ENCODE measurements at places on chromosomes 16 and 17.
A peak's percentile ranks its signal among the peaks of the same experiment; 100 is the strongest.

DNA sequence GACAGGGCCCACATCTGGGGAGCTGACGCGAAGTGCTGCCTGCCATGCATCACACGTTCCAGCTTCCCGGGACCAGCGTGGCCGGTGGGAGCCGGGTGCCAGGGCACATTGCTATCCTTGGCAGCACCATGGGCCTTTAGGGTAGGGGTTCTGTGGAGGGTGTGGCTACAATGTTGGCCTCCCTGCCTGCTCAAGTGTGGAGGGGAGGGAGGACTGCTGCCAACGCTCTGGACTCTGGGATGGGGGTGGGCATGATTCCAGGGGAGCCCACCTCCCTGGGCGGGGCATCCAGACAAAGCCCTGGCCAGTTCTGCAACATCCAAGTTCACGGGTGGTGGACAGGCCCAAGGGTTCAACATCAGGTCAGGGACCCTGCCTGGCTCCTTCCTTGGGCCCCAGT is 13.9 kb downstream of the GRB7 start:
- no peak for DNase-seq

DNA sequence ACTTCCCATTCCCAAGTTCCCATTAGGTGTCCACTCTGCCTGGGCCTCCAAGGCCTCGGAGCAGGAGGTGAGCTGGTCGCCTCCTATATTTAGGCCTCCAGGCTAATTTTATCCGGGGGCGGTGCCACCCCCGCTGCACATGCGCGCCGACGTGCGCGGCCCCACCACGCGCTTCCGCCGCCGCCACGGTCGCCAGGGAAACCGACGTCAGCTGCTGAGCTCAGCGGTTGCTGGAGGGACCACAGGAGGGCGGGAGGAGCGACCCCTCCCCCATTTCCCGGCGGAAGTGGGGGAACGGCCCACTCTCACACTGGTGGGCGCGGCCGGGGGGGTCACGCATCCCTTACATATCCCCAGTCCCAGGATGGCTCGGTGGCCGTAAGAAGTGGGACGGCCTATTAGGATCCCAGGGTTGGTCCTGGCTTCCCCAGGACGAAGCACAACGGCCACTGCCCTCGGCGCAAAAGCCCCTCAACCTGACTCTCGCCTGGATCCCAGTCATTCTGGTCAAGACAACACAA is 1.0 kb downstream of the PER1 start:
- DNase-seq = peak; percentile 87

DNA sequence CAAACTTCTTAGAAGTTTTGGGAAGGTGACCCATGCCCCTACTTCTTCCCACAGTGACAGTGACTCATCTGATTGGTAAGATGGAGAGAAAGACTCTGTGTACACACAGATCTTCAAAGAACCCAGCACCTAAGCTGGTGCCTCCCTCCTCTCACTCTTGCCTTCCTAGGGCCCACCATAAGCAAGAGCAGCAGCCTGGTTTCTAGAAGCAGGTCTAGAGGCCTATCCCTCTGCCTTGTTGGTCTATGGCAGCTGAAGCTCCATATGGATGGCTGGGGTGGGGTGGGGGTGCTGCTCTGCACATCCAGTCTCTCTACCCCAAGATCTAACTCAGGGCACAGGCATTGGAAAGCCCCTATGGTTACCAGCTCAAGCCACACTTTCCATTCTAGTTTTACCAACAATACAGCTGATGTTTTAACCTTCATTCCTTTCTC is 47.5 kb downstream of the STAT3 start:
- peak; percentile 22 for DNase-seq

GRCh38 chr17:55436224-55437158 is 14.9 kb upstream of the MMD start:
- no peak for DNase-seq

- DNase-seq = no peak
Measured at GRCh38 chr17:82043507-82043906, 6.0 kb upstream of the DCXR start.

GRCh38 chr17:68148936-68149335 is 98.9 kb upstream of the AMZ2 start:
- no peak for DNase-seq

- no peak for DNase-seq
Measured at GRCh38 chr16:89710709-89711564, 9.4 kb upstream of the SPATA2L start.

- DNase-seq = no peak
Measured at GRCh38 chr16:50924759-50925545, 183.1 kb downstream of the CYLD start.

GRCh38 chr16:2213817-2214718 is 572 bp downstream of the PGP start:
- peak; percentile 25 for DNase-seq

GRCh38 chr16:79874391-79874790 is 273.9 kb upstream of the MAF start:
- no peak for DNase-seq

- no peak for DNase-seq
Measured at GRCh38 chr17:70215656-70216055, 46.3 kb downstream of the KCNJ2 start.

- DNase-seq = no peak
Measured at GRCh38 chr16:57993438-57993837, 7.0 kb downstream of the ZNF319 start.

DNA sequence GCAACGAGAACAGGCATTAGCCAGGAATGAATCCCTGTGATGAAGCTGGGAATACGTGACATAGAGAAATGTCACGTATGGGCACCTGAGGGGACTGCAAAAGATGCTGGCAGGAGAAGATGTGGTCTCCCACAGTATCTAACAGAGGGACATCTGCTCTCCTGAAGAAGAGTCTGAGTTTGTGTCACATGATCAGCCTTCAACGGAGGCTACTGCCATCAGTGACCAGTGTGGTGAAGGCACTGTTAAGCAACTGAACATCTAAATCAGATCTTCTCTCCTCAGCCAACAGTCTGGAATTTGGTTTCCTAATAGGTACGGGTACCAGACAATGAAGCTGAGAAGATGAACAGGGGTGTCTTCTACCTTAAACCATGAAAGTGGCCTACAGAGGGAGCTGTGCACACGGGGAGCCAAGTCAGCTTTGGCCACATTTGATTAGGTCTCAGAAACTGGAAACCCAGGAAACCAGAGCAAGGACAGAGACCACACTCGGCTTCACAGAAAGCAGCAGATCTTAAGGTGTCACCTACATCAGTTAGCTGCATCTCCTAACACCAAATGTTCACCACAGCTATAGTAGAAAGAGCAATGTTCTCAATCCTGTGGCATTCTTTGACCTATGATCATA is 41.8 kb downstream of the BRD7 start:
- DNase-seq = peak; percentile 37

DNA sequence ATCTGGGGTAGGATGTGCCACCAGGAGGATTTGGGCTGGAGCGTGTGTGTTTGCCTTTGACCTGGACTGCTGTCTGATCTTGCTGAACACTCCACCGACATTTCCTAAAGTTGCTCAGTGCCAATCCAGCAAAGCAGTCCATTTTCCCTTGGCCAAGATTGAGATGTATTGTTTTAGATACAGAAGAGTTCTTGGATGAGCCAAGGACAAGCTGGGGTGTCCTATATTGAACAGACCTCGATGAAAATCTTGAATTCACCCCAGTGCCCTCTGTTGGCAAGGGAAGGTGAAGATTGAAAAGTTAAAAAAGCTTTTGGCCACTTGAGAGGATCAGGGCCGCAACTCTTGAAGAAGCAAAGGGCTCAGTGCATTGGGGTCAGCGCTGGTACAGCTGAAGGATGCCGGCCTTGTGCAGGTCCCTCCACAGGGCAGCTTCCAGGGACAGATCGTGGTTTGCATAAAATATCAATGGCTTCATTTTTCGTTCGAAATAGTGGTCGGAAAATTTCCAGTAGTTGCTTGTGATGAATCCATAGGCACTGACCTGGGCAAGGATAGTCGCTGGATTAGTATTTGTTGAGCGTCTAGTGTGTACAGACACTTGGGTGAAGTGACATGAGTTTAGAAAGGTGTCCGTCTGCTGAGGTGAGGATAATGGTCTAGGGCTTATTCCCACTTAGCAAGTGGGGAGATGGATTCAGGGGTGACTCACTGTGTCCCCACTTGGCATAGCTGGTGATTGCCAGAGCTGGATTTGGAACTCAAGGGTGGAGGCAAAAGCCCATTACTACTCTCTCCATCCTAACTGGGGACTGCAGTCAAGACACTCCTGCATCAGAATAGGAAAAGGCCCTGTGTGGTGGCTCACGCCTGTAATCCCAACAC is 19.7 kb downstream of the ST6GALNAC2 start:
- no peak for DNase-seq

DNA sequence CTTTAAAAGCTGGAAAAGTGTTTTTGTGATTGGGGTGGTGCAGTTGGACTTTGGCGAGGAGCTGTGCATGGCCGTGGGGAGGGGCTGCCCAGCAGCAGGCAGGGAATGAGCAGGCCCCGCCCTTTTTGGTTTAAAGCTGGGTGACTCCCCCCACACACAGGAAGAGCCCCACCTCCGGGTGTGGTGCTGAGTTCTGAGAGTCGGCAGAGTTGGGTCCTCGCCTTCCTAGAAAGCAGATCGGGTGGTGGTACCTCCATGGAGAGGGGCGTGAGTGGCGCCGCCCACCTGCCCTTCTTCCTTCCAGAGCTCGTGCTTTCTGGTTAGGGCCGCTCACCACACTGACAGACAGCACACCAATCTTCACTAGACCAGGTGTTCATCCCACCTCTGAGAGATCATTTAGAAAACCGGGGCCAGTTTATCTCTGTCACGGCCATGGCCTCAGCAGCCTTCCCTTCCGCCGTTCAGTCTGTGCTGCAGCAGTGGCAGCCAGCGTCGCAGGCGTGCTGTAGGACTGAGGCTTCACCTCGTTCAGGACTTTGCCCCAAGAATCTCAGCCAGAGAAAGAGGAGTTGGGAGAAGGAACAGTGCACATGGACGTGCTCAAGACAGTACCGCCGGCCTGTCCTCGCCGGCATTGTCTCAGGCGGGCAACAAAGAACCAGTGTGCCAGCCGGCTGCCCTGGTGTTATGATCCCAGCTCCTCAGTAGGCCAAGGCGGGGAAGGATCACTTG is 144.0 kb upstream of the CHMP6 start:
- peak; percentile 61 for DNase-seq

- no peak for DNase-seq
Measured at GRCh38 chr16:2450975-2451381, 8.9 kb upstream of the TEDC2 start.

- DNase-seq = no peak
Measured at GRCh38 chr17:63154586-63155244, 188.7 kb downstream of the TANC2 start.

GRCh38 chr17:48293319-48294019 is 136.5 kb downstream of the SKAP1 start:
- DNase-seq = no peak

- no peak for DNase-seq
Measured at GRCh38 chr17:37312137-37312923, 63.5 kb upstream of the C17orf78 start.

DNA sequence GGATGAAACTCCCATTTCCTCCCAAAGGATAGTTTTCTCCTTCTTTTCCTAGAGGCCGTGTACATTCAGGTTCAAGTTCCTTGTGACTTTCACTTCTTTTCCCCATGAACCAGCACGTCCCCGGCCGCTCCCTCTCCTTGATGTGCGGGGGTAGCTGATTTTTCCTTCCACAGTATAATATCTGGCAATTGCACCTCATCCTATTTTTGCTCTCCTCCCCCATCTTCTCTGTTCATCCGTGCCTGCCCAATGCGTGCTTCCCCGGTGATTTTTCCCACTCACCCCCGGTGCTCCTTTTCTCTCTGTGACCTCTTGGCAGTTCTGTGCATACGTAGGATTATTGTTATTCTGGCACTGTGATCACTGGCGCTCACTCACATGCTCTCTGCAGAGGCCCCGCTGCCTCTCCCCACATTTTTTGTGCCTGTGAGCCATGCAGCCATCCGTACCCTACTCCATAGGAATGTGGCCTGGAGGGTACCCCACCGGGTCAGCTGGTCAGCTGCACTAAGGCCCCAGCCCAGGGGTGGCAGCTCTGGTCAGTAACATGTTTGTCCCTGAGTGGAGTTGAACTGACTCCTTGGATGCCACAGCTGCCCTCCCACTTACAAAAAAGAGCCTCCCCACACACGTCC is 100.0 kb downstream of the NTN1 start:
- no peak for DNase-seq

- DNase-seq = no peak
Measured at GRCh38 chr17:17567631-17568030, 23.9 kb downstream of the PEMT start.

- no peak for DNase-seq
Measured at GRCh38 chr17:44925731-44926697, 10.7 kb upstream of the GFAP start.

DNA sequence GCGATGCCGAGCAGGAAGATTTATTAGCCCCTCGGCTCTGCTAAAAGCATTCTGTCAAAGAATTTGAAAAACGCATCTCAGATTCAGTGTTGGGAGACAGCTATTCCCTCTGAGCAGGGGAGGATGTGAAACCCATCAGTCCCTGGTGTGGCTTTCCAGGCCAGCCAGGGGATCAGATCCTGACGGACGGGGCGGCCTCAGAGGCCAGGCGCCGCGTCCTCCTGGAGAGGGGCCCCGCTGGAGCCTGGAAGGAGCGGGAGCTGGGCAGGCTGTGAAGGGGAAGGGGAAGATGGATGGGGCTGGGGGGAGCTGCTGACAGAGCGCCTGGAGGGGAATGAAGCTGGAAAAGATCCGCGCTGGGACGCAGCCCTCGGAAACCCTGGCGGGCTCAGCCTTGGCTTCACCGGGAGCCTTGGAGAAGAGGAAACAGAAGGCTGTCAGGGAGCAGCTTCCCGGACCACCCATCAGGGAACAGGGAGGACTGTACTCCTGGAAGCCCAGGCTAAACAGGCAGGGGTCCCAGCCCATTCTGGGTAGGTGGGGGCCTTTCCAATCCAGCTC is 358.0 kb downstream of the C16orf95 start:
- no peak for DNase-seq

DNA sequence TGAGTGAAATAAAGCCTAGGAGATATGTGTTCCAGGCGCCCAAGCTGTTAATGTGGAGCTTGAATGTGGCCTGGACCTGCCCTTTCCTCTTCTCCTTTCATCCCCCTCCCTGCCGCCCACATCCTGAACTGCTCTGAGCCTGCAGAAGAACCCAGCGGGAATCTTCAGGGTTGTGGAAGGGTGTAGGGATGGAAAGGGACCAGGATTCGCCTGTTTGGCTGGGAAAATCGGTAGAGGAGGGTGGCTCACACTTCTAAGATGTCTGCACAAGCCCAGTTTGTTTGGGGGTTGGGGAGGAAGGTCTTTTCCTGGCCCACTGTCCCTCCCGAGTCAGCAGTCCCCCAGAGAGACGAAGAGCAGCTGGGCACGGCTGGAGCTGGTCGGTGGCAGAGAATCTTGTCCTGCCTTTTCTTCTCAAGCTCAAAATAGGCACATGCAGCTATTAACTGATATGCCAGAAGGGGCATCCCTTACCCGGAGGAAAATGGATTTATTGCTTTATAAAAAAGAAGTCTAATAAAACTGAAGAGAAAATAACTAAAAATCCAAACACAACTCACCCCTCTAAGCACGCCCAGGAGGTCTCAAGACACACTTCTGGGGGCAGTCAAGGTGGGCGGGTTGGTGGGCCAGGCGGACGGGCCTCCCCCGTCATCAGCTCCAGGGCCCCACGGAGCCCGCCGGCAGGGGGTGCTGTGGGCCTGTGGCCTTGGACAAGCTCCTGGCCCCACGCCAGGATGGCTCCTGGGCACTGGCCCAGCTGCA is 11.5 kb upstream of the PITPNA start:
- peak; percentile 67 for DNase-seq

- DNase-seq = no peak
Measured at GRCh38 chr16:68447653-68448359, 502 bp downstream of the SMPD3 start.

Data from stimulated activated CD4-positive, alpha-beta T cell treated with anti-CD3 and anti-CD28 coated beads, Interleukin-4, amount 100 ng/mL, for 1 hour (primary cell).